Activated CD4-positive, alpha-beta T cell treated with anti-CD3 and anti-CD28 coated beads, Interleukin-2, Interleukin-4, amounts not matched to agents 100 ng/mL and 50 ng/mL, durations not matched to agents 16 hours and 8 hours (primary cell): ENCODE measurements at places on chromosomes 16 and 17.

GRCh38 chr17:47352848-47353247 lies 29.1 kb downstream of the EFCAB13 start:
- DNase-seq: no peak

- no peak for DNase-seq
Measured at GRCh38 chr16:47627085-47627639, 166.0 kb downstream of the PHKB start.

DNA sequence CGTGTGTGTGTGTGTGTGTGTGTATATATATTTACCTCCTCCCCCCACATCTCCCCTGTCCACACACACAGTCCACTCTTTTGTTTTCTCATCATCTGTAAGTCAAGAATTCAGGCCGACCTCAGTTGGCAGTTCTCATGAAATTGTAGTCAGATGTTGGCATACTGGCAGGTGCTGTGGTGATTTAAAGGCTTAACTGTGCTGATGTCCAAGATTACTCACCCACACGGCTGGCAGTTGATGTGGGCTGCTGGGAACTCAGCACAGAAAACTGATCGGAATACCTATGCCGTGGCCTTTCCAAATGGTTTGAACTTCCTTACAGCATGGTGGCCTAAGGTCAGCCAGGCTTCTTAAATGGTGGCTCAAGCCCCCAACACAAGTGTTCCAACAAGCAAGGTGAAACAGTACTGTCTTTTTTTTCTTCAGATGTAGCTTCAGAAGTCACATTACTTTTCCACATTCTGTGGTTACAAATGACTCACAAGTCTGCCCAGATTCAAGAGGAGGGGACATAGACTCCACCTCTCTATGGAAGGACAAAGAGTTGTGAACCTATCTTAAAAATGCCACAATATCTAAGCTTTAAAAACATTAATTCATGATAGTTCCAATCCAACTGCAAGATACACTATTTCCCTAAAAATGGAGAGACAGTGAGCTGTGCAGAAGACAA lies 198.5 kb upstream of the HS3ST4 start:
- DNase-seq: no peak

DNA sequence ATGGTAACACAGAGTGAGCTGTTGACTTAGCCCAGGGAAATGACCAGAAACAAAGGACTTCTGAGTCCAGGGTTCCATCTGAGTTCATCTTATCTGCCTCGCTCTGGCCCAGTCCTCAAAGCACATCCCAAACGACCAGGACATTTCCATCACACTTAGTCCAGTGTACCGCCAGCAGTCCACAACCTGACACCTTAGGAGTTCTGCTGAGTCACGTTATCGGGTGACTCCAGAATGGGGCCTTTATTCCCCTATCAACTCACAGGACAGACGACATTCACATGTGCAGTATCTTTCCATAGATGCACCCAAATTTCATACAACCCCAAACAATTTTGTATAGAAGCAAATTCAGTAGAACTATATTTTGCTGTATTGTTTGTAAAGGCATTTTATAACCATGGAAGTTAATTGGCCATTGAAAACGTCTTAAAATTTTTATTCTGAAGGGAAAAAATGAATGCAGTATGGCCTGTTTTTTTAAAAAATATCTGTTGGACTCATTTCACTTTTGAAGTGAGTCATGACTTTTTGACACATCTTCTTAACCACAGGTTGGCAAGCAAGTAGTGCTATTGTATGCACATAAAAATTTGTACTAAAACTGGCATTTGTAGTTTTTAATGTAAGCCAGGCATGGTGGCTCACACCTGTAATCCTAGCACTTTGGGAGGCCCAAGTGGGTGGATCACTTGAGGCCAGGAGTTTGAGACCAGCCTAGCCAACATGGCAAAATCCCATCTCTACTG lies 46.3 kb downstream of the ZNF18 start:
- no peak for DNase-seq

- peak; percentile 50 for DNase-seq
Measured at GRCh38 chr17:21549107-21549687, 143.1 kb upstream of the KCNJ18 start.

GRCh38 chr16:10616419-10616755 lies 36.0 kb upstream of the EMP2 start:
- no peak for DNase-seq

DNA sequence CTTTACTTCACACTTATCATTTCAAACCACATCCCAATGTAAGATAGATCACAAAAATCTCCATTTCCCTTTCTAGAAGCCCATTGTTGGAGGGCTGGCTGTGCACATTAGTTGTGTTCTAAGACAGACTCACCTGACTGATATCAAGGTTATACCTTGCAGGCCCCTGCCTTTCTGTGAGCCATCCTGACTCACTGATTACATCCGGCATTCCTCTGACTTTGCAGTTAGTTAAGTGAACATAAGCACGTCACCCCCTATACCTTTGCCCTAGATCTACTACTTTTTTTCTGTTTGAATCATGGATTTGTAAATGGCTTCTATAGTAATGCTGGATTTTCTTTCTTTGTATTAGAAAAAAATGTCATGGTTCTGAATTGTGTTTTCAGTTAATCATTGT lies 78.3 kb downstream of the TANGO6 start:
- no peak for DNase-seq

GRCh38 chr17:38704606-38705522 lies at the start of gene MLLT6:
TSS of gene MLLT6 (plus strand) at chr17:38705273. CDS start at chr17:38705633, 360 bp downstream.
- DNase-seq: peak; percentile 62

DNA sequence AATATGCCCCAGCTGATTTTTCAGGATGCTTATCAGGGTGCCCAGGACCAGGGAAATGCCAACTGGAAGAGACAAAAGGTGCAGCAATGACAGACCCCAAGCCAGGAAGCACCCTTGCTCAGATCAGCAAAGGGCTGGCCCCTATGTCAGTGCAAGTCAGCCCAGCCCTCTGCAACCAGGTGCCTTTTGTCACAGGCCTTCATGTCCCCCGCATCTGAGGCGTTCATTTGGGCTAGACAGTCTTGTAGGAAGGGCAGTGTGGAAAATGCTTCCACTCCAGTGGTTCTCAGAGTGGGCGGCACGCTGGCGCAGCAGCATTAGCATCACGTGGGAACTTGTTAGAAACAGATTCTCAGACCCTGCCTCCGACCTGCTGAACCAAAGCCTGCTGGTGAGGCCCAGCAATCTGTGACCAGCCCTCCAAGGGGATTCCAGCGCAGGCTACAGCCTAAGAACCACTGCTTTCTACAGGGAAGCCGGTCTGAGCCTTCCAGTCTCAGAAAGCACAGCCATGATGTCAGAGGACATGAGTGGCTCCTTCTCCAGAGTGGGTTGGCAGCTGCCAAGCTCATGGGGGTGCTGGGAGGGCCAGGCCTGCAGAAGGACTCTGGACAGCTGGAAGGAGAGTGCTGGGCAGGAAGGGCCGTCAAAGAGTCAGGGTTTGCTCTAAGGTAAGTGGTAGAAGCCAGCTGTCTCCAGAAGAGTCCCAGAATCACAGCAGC lies 13.1 kb downstream of the SLC47A2 start:
- DNase-seq: no peak

GRCh38 chr17:28384281-28385036 lies 13.0 kb downstream of the SARM1 start:
- peak; percentile 64 for DNase-seq

DNA sequence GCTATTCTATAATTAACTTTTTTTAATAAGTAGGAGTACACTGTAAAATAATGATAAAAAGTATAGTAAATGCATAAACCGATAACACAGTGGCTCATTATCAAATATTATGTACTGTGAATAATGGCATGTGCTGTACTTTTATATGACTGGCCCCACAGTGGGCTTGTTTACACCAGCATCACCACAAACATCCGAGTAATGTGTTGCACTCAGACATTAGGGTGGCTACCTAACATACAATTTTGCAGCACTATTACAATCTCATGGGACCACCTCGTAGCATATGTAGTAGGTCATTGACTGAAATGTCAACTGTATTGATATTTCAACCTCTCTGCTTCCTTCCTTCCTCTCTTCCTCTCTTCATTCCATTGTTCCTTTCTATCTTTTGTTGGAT lies 51.7 kb downstream of the TBX4 start:
- DNase-seq: no peak

GRCh38 chr17:50596191-50597037 lies 35.9 kb downstream of the CACNA1G start:
- DNase-seq: no peak

DNA sequence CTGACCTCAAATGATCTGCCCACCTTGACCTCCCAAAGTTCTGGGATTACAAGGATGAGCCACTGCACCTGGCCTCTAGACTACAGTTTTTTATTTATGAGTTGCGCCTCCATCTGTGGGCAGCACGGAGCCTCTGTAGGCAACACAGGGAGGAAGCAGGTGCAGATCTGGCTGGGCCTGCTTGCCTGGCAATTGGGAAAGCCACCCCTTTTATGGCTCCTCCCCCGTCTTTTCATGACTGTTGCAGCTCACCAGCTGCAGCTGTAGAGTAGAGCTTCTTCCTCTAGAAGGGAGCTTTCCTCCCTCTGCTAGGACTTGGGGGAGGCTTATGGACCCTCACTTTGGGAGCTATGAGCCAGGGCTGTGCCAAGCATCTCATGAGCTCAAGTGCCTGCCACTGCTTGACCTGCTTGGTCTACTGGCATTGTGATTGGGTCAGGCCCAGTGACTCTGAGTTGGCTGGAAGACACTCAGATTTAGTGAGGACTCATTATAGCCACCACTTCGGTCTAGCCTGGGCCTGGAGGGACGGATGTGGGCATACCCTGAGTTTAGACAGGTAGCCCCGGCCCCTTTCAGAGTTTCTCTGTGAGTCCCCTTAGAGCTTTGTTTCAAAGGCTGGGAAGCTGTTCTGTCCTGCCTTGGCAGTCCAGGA lies 6.9 kb upstream of the SLC7A6 start:
- no peak for DNase-seq

DNA sequence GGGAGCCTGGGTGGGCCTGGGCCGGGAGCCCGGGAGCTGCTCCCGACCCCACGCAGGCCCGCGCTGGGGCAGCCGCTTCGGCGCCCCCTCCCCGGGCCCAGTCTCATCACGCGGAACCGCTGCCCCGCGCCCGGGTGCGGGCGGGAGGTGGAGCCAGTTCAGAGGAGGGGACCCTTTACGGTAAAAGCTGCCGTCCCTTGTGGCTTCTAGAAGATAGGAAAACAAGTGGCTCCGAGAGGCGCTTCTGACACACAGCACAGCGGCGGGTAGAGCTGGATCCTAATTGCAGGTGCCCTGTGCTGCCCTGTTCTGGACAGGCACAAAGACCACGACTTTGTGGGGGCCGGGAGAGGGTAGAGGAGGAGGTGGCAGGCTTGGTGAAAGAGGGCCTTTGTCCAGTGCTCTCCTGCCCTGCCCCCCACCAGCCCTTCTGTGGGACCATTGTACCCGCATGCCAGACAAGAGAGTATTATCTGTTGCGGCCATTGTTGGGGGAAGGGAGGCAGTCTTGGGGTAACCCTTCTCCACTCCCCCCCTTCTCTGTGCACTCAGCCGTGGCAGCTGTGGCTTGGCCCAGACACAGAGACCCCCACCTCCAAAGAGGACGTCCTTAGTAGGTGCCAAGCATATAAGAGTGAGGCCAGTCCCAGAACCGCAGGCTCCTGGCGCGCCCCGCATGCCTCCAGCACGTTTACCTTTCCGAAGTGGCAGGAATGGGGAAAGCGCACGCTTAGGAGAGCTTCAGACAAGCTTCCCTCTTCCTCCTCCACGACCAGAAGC lies 736 bp downstream of the CNP start:
- peak; percentile 28 for DNase-seq

DNA sequence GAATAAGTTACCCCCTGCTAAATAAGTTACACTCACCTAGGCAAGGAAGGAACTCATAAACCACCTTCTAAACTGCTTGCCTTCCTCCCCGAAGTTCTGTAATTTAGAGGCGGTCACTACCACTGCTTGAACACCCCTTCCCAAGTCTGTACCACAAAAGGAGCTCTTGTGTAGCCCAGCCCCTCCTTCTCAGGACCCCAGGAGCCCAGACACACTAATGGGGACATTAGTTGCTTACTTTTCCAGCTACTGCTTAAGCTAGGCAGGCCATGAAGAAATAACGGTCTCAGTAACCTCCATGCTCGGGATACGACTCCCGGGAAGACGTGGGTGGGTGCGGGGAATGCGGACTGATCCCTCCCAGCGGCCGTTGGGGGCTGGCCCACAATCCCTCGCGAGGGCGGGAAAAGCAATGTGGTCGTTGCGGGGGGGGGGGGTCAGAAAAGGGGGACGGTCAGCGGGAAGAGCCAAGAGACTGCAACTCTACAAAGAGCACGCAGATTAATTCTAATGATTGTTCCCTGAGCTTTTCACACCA lies at the start of gene TEX14:
Gene TEX14, minus strand, starts transcription at position 345 of the 538 bp plus-strand sequence. CDS start 40,044 bp downstream, outside the sequence.
- DNase-seq: no peak

DNA sequence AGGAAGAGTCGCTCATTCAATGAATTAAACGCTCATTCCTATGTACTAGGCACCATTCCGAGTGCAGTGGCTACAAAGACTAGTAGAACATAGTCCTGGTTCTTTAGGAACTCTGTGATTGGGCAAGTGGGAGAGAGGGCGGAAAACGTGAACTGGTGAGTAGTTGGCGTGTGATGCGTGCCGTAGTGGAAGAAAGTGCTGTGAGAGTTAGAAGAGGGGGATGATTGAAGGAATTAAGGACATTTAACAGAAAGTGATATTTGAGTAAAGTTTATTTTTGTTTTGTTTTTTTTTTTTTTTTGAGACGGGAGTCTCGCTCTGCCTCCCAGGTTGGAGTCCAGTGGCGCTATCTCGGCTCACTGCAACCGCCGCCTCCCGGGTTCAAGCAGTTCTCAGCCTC lies 7.9 kb upstream of the SLFN14 start:
- DNase-seq: peak; percentile 41

DNA sequence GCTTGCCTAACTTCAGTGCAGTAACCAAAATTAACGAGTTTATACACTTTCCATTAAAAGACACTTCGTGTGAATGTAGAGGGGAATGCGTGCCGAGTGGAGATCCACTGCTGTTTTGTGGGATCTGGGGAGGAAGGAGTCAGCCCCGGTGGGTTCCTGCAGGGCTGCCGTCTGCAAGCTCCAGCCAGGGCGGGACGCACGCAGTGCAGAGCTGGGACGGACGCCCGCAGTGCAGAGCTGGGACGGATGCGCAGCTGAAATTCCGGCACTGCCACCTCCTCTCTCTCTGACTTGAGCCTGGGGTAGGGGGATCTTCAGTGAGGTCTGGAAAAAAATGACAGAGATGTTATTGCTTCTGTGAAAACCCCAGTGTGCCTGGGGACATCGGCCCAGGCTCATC lies 16.5 kb upstream of the ZC3H18 start:
- no peak for DNase-seq

DNA sequence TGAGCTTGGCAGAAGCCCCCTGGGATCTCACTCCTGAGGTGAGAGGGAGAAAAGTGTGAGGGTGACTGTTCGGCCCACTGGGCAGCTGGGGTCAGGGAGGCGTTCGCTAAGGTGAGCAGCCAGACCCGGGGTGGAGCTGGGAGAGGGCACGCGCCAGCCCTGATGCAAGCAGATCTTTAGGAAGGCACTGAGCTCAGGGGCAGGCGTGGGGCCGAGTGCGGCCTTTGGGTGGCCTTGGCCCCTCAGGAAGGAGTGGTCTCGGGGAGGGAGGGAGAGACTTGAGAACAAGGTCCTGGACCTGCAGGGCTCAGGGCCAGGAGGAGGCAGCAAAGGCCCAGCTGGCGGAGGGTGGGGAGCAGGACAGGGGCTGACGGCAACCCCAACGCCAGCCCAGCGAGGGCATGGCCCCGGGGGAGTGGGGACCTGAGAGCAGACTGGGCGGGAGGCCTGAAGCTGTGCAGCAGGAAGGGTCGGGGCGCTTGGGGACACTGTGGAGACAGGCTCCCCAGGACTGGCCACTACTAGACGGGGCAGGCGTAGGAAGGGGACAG lies 14.5 kb upstream of the WDR45B start:
- no peak for DNase-seq

GRCh38 chr16:83842291-83842690 lies 34.5 kb downstream of the HSBP1 start:
- no peak for DNase-seq

- no peak for DNase-seq
Measured at GRCh38 chr17:13587487-13588338, 14.0 kb downstream of the HS3ST3A1 start.

- no peak for DNase-seq
Measured at GRCh38 chr17:73262676-73263642, 1.3 kb upstream of the CPSF4L start.
